ENCODE measurements at places on chromosomes 1 and 21. TPM values are rescaled to one million over a fixed set of nuclear protein-coding genes. Genes with fewer than 3 reads are reported as not detected.

The KPRP gene
- total RNA-seq, result not detected

The IGSF5 gene
- total RNA-seq, result not detected

The HSD3B1 gene
- total RNA-seq, result not detected

The LRP8 gene
- 65.1 TPM for total RNA-seq

The P3H1 gene
- total RNA-seq, result 54.0 TPM

The EVA1B gene
- 23.9 TPM for total RNA-seq

The CFAP107 gene
- total RNA-seq, result not detected

The ARHGAP29 gene
- total RNA-seq, result not detected
